ENCODE measurements at places on chromosomes 2 and 18.

GRCh38 chr2:150479075-150479915 lies 8.2 kb downstream of the RND3 start:
- no peak for DNase-seq

DNA sequence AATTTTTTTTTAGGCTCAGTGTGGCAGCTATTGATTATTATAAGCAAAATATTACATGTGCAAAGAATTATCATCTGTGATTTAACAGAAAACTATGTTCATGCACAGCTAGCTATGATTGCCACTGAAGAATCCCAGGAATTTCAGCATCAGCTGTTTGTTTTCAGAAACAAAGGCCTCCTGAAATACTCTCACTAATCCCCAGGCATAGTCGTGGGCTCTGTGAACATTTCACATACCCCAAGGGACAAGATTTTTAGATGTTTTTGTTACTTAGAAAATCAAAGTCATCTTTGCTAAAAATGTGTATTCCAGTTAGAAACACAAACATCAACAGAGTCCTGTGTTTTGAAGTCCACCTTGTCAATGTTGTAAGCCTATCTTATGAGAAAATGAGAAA lies 156.1 kb downstream of the MYO1B start:
- DNase-seq, result peak; percentile 78

DNA sequence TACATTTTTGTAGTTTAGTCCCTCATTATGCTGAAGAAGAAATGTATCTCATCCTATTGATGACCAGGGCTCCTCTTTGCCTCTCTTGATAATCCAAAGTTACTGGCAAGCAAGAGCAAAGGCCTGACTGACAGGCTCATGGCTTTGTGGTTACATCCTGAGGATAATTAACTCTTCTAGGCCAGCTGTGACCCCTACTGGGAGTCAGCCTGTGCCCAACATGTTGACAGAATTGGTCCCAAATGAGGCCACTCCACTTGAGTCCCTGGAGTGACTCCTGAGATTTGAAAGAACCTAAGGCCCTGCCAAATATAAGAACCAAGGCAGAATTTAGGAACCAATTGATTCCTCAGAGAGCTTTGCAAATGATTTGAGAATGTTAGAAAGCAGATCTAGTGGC lies 973.8 kb upstream of the CELF4 start:
- no peak for DNase-seq

- no peak for DNase-seq
Observed at GRCh38 chr2:125746321-125747164, 909.4 kb upstream of the GYPC start.

GRCh38 chr2:120546048-120546864 lies 189.4 kb upstream of the GLI2 start:
- peak; percentile 95 for DNase-seq

DNA sequence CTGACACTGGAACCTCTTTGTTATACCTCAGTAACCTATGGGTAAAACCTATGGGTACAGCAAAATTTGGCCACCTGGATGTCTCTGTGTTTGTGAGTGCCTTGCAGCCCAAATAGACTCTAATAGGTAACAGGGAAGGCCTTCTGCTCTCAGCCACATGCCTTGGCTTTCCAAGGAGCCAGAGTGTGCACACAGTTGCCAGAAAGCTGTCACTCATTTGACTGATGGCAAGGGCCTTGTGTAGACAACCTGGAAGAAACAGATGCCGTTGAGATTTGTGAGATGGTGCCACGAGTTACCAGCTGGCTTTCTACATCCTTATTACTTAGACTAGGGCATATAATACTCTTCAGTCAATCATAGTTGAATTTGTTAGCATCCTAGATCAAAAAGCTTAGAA lies 90.1 kb upstream of the RAB12 start:
- no peak for DNase-seq

GRCh38 chr18:28691496-28691840 lies 514.5 kb upstream of the CDH2 start:
- no peak for DNase-seq

DNA sequence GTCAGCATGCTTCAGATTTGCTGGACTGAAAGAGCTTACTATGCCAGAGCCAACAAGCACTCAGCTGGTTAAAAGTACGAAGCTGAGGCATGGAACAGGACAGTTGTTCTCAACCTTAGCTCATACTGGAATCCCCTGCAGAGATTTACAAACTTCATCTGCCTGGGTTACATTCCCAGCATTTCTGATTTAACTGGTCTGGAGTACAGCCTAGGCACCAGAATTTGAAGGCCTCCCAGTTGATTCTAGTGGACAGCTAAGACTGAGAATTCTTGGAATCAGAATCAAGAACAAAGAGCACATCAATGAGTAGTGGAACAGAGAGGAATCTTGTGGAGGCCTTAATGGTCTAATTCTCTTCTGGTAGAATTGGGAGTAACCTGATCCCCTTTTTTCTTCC lies 298.2 kb upstream of the NXPH2 start:
- no peak for DNase-seq

- peak; percentile 70 for DNase-seq
Observed at GRCh38 chr18:24176727-24177416, 38.0 kb downstream of the CABYR start.

- no peak for DNase-seq
Observed at GRCh38 chr2:160434254-160434948, 59.2 kb downstream of the RBMS1 start.

DNA sequence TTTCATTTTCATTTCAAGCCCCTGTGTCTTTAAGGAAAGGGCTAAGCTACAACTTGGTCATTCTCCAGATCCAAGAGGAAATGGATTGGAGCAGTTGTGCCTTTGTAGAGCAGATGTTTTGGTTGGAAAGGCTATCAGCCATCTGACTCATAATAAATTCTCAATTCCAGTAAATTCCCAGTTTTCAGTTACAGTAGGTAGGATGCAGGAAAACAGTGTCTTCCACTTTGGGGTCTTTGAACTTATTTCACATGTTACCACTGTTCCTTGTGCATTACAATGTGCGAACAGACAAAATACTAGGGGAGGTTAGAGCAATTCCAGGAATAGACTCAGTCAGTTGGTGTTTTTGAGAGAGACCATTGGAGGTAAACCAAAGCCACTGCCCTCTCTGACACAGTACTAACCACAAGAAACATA lies 211.9 kb downstream of the BABAM2 start:
- peak; percentile 72 for DNase-seq

- peak; percentile 15 for DNase-seq
Observed at GRCh38 chr2:163551616-163552373, 184.0 kb downstream of the FIGN start.

DNA sequence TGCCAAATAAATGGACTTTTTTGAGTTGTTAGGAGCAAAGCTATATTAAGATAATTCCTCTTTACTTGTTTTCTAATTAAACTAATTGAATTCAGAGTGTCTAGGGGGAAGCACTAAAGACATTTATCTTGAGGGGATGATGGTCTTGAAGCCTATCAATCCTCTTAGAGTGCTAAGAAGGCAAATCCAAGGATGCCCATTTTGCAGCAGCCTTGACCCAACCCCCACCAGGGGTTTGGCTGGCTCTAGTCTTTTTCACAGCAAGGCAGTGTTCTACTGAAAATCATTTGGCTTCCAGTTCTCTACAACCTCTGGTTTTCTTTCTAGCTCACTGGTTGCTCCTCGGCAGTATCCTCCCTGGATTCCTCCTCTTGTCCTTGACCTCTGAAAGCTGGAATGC lies 6.5 kb upstream of the RAX start:
- DNase-seq, result no peak

- DNase-seq, result no peak
Observed at GRCh38 chr2:55838653-55839052, 84.9 kb downstream of the EFEMP1 start.

GRCh38 chr18:74110976-74111375 lies 36.7 kb downstream of the FBXO15 start:
- DNase-seq, result no peak

GRCh38 chr2:217689053-217689452 lies 313.7 kb downstream of the TNS1 start:
- no peak for DNase-seq

- DNase-seq, result no peak
Observed at GRCh38 chr2:55891671-55892094, 31.9 kb downstream of the EFEMP1 start.

GRCh38 chr18:46680784-46681695 lies 24.0 kb upstream of the LOXHD1 start:
- DNase-seq, result no peak

Measured in GM03348 (cell line).